Retinal pigment epithelial cell (primary cell): ENCODE measurements at places on chromosomes 5 and 9.

DNA sequence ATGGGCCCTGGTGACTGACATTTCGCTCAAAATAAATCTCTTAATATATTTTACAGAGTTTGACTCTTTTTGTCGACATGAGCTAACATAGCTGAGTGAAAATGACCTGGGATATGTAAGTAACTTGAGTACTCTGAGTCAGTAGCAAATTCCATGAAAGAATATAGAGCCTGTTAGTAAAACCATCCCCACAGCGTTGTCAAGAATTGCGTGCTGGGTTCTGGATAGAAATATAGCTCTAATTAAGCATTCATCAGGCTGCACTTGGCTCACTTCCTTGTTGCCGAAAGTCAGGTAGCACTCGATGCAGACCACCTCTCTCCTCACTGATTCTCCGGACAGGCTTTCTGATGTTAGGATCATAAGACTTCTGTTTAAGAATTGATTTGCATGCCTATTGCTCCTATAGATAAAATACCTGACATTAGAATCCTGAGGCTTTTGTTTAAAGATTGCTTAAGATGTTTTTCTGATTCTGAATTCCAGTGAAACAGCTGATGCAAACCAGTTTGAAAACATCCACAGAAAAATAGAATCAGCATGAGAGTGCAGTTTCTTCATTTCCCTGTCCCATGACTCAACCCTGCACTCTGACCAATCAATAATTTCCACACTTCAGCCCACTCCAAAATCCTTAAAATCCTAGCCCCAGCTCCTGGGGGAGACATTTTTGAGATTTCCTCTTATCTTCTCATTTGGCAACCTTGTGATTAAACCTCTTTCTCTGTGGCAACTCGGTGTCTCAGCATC lies 310.6 kb downstream of the DIRAS2 start:
- DNase-seq = no peak

DNA sequence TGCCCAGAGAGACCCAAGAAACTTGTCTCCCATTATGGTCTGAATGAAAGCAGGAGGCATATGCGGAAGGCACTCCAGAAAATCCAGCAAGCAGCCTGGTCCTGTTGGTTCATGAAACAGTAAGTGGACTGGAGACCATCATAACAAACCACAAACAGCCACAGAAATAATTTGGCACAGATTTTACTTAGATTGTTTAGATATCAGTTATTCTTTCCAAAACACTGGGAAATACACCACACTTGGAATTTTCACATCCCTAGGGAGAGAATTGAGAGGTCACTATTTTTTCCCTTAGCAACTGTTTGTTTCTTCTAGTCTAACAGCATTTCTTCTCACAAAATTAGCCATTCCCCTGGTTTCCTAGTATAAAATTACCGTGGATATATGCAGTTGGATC lies 300.8 kb downstream of the OSTF1 start:
- no peak for DNase-seq

DNA sequence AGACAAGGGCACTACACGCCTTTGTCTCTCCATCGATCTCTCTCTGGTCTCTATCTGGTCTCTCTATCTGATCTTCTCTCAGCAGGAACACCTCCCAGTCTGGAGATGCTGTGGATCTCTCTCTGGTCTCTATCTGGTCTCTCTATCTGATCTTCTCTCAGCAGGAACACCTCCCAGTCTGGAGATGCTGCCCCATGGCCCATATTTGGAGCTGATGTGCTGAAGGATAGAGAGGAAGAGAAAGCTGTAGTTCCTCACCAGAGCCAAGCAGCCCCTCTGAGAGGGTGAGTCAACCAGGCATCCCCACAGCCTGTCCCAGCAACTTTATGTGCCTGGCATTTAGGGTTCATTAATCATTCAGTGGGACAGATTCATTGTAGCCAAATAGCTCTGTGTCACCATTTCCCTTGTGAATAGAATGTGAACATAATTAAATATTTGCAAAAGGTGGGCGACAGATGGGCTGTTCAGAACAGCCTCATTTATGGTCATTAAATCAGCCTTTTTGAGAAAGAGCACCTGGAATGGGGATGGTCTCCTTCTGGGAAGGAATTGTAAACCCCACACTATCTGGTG lies 189.3 kb upstream of the MAST4 start:
- no peak for DNase-seq

- no peak for DNase-seq
These were observed 329.2 kb downstream of the EBF1 start for GRCh38 chr5:158770506-158770905.

GRCh38 chr9:114278881-114279570 lies 43.9 kb upstream of the ORM1 start:
- DNase-seq = peak; percentile 73

- DNase-seq = no peak
These were observed 8.1 kb upstream of the RNU6ATAC start for GRCh38 chr9:134172198-134173126.

GRCh38 chr5:83167538-83167937 lies 90.2 kb downstream of the XRCC4 start:
- DNase-seq = no peak

- no peak for DNase-seq
These were observed 44.3 kb downstream of the GARNL3 start for GRCh38 chr9:127308652-127309434.
